CD4-positive, alpha-beta T cell treated with Interleukin-12 subunit alpha and Interleukin-12 subunit beta, for 1 hour (primary cell): ENCODE measurements at places on chromosomes 1 and 21.

DNA sequence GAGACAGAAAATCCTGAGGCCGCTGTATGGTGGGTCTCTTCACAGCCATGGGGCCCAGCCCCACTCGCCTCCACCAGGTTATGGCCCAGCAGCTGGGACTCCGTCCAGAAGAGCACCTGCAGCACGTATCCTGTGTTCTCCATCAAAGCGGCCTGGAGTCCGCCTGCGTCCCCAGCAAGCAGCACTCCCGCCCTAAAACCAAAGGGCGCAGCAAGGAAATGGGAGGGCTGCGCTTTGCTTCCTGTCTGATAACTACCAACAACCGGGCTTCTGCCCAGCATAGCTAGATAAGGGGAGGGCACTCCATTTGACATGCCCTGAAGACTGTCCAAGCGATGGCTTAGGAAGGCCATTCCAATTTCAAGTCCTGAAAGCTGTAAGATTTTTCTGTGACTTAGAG is 119.9 kb downstream of the KCNJ15 start:
- no peak for DNase-seq

DNA sequence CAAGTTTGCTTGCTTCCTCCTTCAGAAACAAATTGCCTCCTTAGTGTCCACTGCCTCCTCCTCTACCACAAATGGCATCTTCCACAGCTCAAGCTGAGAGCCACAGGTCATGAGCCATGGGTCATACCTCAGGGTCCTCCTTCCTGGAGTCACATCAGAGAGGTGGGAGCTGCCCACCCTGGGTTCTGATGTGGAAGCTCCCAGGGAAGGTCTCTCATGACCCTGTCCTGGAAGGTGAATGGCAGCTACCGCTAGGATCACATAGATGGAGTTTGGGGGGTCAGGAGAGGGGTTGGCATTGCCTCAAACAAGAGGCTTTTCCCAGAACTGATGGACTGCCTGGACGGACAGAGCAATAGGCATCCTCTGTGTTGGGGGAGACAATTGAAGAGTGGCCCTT is 321.4 kb downstream of the MATN1 start:
- DNase-seq, result no peak

DNA sequence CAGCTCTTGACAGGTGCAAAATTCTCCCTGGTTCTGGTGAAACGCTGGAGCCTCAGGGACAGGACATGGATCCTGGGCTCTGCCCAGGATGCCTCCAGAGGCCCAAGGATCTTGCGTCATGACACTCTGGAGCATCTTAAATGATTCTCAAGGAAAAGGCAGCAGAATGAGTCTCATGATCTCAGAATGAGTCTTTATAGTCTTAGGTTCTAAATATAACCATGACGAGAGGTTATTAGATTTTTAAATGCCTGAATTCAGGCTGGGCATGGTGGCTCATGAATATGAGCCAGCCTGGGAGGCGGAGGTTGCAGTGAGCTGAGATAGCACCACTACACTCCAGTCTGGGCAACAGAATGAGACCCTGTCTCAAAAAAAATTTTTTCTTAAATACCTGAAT is 55.5 kb downstream of the ECE1 start:
- DNase-seq, result no peak

- DNase-seq, result no peak
Observed at GRCh38 chr1:64200064-64200463, 3.4 kb upstream of the UBE2U start.

DNA sequence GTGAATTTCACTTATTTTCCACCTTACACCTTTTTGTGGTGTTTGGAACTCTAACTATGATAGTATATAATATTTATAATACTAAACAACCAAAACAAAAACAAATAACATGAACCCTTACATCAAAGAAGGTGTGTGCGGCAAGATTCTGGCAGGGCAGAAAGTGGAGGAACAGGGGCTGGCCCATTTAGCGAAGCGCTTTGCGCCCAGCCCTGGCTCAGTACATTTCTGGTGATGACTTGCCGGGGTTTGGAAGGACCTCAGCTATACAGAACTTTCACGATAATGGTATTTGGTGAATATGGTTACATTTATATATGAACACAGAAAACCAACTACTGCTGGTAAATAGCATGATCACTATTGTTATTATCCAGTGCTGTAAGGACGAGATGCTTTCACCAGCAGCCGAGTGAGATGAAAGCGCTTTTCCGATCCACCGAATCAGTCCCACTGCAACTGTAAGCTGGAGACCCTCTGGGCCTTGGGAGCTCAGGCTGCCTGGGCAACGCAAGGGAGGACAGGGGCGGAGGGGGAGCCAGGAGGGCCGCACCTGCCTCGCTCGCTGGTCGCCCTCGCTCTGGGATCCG is 63.9 kb downstream of the CD247 start:
- DNase-seq, result peak; percentile 38

GRCh38 chr1:170009551-170009950 is 64.9 kb downstream of the KIFAP3 start:
- DNase-seq, result no peak

- DNase-seq, result no peak
Observed at GRCh38 chr1:195617106-195617505, 991.1 kb downstream of the KCNT2 start.

DNA sequence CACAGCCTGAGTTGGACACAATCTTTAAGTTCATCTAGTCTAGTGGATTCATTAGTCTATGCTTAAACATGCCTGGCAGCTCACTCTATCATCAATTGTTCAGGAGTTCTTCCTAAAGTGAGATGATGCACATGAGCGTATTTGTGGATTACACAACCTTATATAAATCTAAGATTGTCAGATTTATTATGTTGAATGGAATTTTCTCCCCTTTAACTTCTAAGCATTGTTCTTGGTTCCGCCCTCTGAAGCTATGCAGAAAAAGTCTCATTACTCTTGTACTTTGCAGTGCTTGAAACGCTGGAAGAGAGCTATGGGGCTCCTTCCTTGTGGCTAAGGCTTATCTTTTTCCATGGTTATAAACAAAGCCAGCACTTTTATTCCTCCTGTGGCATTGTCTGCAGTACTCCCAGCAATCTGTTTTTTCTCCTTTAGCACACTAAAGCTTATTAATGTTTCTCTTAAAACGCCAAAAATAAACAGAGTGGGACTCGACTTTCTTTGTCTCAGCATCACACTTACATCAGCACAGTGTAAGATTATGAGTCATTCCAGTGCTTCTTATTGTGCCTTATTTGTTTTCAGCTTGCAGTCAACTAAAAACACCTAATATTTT is 316.8 kb upstream of the CAMK1G start:
- DNase-seq, result no peak

DNA sequence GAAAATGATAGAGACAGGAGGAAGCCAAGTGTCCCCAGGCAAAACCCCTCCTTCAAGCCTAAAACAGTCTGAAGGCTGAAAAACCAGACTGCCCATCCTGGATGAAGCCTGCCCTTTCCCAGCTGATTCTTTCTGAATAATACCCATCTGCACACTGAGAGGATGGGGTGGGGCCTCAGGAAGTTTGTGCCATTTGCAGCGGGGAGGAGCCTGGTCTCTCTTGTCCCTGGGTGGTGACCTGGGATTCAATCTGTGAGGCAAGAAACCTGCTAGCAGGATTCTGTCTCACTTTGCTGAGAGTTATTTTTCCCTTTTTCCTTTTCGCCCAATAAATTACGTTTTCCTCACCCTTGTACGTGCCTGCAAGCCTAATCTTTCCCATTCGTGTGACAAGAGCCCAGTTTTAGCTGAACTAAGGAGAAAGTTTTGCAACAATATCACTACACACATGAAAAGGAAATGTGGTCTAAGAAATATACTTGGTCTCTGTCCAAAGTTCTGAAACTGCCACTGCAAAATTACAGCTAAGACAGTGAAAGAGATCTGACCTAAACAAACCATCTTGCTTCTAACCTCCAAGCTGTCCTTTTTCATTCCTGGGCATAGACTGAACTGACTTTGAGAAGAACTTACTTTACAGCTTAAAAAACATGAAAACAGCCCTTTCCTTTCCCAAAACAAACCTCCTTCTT is 105.0 kb downstream of the COP1 start:
- no peak for DNase-seq

- DNase-seq, result no peak
Observed at GRCh38 chr1:214520544-214521165, 30.7 kb downstream of the PTPN14 start.

GRCh38 chr1:206127336-206127735 is 10.1 kb upstream of the AVPR1B start:
- DNase-seq, result no peak

DNA sequence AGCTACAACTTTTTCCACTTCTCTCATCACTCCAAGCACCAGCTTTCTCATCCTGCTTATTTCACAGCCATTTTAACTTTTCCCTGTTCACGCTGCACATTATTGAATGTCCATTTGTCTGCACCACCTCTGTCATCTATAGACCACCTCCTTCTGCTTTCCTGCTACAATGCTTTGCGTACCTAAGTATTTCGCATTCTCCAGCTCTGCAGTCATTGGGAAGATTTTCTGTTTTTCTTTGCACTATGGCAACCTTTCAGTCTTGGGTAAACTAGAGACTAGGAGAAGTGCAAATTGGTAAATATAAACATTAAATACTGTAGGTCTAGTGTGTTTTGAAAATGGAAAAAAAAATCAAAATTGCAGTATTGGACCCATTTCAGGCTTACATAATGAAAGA is 835 bp downstream of the CCDC30 start:
- no peak for DNase-seq

DNA sequence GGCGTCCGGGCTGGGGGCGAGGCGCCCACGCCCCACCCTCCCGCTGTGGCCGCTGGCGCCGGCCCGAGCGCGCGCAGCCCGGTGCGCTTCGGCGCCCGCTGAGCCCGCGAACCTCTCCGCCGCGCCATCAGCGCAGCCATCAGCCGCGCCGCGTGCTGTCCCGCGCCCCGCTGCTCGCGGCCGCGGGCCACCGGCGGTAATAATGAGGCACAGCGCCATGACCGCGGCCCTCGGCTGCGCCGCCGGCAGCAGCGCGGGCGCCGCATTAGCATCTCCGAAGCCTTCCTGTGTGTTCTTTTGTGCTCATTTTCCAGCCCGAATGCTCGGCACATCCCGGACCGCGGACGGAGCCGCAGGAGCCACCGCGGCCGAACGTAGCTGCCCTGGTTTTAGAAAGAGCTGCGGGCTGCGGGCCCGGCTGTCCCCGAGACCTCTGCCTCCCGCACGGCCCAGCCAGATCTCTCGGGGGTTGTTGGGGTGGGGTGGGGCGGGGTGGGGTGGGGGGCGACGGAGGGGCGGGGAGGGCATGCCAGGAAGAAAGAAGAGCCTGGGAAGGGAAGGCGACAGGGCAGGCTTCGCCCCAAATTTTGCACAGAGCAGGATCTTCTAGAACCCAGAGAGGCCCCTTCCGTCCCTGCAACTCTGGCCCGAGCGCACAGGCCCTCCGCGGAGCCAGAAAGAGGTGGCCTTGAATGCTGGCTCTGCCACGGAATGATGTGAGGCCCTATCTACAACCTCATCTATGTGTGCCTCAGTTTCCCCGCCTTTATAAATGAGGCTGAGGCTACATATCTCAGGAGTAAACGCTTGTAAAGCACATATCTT is 55.3 kb downstream of the RRAGC start:
- no peak for DNase-seq

GRCh38 chr1:160438317-160438918 is 38.1 kb downstream of the VANGL2 start:
- DNase-seq, result no peak

DNA sequence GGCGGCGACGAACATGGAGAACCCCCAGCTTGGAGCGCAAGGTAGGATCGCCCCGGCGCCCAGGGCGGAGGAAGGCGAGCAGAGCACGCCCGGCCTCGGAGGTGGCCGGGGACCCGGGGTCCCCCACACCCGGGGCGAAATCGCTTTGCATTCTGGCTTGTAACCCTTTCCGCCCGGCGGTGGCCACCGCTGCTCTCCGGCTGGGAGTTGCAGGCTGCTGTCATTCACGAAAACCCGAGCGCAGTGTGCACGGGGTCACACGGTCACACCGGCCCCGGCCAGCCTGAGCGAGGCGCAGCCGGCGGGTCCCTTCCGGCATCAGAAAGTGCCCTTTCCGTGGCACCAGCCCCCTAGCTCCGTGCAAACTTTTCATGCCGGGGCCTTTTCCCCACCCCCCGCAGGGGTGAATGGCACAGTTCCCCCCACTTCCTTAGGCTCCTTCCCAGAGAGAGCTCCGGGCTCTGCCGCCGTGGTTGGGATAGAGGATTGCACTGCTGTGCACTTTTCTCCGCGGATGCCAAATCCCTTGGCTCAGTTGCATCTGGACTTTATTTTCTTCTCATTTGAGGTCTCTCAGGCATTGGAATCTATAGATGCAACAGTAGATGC is 802 bp downstream of the KAZN start:
- DNase-seq, result no peak

- DNase-seq, result no peak
Observed at GRCh38 chr1:185856482-185856881, 122.3 kb downstream of the HMCN1 start.

GRCh38 chr1:33683913-33684312 is 180.0 kb upstream of the HMGB4 start:
- DNase-seq, result no peak

DNA sequence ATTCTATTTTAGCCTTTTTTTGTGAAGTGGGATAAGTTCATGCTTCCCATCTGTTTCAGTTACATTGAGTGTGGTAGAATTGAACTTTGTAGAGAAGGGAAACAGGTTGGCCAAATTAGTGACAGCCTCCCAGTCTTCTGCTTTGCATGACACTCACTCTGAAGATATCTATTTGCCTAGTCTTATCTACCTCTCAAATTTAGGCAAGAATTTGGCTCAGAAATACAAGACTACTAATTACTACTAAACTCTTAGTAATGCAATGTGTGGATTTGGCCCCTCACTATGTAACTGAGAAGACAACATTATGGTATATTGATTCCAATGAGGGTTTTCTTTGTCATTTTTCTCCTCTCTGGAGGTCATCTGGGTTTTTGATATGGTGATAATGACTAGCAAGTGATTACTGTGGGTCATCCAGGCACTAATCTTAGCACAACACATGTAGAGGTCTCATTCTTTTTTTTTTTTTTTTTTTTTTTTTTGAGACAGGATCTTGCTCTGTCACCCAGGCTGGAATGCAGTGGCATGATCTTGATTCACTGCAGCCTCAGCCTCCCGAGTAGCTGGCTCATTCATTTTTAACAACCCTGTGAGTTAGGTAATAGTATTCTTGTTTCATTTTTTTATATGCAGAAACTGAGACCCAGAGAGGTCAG is 6.3 kb downstream of the FAM20B start:
- DNase-seq, result no peak

- DNase-seq, result no peak
Observed at GRCh38 chr1:154730986-154731489, 123.1 kb upstream of the ADAR start.

DNA sequence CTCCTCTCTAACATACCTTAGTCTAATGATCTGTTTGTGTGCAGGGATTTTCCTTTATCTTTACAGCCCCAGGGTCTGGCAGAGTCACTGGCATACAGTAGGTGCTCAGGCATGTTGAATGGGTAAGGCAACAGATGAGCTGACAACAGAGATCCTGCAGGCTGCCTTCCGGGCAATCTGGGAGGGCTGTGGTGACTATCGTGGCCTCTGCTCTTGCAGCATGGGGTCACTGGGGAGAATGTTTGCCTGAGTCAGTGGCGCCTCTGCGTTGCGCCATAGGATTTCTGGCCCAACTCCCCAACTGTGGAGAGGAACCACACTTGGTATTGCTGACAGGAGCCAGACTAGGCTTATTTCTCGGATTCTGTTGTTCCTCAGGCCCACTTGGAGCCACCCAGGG is 93.8 kb downstream of the LAMC2 start:
- DNase-seq, result no peak

- no peak for DNase-seq
Observed at GRCh38 chr1:37476460-37477197, 2.2 kb downstream of the ZC3H12A start.
